Activated T-cell treated with anti-CD3 and anti-CD28 coated beads, Interleukin-2, amount 50 U/mL, for 48 hours (primary cell): ENCODE measurements at places on chromosomes 4 and X.

GRCh38 chr4:173217727-173218126, 49.1 kb downstream of the GALNT7 start:
- DNase-seq: no peak

- DNase-seq: no peak
Measured at GRCh38 chrX:69278031-69278687, 112.9 kb upstream of the PJA1 start.

GRCh38 chr4:30718641-30719453, 1.3 kb upstream of the PCDH7 start:
- DNase-seq: no peak

DNA sequence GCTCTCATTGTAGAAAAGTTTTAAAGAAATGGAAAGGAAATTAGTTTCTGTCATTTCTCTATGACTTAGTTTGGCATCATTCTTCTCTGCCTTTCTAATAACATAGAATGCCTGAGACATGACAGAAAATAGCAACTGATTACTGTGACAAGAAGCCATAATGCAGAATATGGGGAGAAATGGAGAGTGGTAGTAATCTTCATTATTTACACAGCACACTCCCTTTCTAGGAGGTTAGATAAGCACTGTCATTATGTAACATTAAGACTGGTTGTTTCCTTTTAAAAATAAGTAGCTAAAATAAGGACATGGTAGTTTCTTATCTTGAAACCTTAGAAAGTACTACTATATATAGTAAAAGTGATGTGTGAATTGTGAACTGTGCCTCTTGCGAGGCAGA, 1227.9 kb upstream of the PABPC4L start:
- no peak for DNase-seq

DNA sequence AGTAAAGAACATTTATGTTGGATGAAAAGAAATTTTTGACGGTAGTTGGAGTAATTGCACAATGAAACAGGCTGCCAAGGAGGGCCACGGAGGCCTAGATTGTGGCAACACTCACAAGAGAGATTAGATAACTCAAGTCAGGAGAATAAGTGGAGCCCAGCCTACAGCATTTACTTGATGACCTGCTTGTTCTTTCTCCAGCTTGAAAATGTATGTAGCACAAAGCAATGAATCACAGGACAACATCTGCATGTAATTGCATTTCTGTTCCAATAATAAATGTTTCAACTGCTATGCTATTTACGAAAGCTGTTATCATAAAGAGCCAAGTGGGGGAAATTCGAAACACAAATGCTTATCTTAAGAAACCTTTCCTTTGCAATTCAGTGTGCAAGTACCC, 221.2 kb upstream of the MID1 start:
- no peak for DNase-seq

DNA sequence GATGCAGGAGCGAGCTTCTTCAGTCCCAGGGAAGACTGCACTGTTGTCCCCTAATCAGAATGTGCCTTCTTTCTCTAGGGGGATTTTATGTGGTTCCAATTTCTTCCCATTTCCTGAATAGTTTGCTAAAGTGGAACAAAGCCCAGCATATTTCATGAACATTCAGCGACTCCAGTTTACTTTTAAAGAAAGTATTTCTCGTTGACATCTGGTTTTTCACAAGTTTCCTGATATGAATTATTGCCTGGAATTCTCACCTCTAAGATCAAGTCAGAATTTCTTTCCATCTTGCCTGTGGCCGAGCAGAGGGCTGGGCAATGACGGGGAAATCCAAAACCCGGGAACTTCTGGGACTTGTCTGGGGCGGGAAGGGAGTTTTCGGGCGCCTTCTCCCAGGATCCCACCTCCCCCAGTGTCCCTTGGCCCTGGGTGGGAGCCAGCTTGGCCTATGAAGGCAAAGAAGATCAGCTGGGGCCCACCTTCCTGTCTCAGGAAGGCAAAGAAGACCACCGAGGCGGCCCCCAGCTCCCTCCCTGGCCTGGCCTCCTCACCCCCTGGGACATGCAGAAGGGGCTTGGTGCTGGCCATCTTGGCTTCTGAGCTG, 15.4 kb downstream of the SORCS2 start:
- DNase-seq: no peak

- DNase-seq: no peak
Measured at GRCh38 chrX:9555354-9555753, 90.5 kb downstream of the TBL1X start.

- DNase-seq: no peak
Measured at GRCh38 chrX:105297041-105297440, 76.5 kb upstream of the TEX13A start.

DNA sequence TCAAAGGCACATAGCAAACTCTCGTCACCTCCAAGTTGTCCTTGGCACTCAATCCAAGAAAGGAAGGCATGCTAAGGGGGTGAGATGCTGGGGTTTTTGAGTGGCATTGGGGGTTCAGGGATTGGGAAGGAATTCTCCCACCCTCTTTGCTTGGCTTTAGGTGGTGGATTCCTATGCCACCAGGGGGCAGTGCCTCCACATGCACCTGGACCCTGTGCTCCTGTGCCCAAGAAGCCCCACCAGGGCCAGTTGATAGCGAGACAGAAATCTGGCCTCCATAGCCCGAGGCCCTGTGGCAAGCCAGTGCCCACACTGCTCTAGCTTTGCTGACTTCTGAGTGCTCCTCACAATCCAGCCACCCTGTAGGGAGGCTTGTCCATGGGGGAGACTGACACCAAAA, 2.0 kb upstream of the FATE1 start:
- peak; percentile 43 for DNase-seq

GRCh38 chr4:123741906-123742305, 345.3 kb downstream of the SPRY1 start:
- no peak for DNase-seq

- DNase-seq: no peak
Measured at GRCh38 chrX:47093248-47093647, 15.0 kb downstream of the RGN start.

GRCh38 chr4:110049951-110050925, 137.6 kb downstream of the EGF start:
- DNase-seq: peak; percentile 59

DNA sequence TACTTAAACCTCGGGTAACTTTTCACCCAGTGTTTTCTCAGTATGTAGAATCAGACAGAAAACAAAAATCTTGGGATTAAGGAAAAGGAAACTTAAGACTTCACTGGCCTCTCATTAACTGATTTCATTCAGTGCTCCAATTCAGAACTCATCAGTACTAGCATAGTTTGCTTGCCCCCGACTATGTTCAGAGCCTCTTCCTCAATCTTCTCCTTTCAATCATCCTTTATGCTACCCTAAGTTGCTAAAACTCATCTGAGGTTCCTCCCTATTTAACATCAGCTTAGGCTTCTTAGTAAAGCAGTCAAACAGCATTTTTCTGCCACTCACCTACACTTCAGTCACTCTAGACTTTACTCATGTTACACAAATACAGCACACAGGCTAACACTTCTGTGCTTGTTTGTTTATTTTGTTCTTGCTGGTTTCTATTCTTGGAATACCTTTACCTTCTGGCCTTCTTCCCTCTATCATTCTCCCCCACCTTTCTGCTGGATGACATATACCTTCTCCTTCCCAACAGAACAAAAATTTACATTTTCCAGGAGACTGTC, 163.0 kb upstream of the TLL1 start:
- DNase-seq: no peak

DNA sequence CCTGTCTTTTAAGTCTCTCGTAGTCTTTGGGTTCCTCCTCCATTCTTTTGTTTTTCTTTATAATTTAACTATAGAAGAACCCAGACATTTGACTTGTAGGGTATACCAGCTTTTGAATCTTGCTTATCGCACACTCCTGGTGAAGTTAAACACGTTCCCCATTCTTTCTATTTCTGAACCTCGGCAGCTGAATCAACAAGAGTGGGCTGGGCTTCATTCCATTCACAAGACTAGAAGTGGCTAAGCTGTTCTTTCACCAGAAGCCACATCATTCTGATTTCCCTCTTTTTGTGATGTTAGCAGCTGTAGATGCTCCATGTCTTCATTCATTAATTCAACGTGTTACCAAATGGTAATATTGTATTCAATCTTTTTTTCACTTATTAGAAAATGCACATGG, 167.9 kb downstream of the CORIN start:
- no peak for DNase-seq

DNA sequence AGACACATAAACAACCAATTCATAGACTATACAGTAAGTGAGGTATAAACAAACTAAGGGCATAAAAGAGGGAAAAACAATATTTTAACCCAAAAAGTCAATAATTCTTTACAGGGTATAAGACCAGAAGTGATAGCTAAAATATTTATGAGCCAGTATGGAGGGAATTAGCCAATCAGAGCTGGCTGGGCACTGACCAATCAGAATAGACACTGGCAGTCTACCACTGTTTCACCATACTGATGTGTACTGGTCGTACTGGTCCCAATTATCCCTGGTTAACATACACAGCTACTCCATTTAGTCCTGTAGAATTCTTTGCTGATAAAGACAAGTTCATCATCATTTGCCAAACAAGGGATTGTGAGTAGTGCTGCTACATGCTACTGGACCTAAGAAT, 9.8 kb upstream of the SLC9B1 start:
- no peak for DNase-seq

- DNase-seq: no peak
Measured at GRCh38 chrX:48477960-48478755, 2.2 kb downstream of the FTSJ1 start.

- DNase-seq: no peak
Measured at GRCh38 chr4:182881914-182882313, 35.3 kb downstream of the DCTD start.

DNA sequence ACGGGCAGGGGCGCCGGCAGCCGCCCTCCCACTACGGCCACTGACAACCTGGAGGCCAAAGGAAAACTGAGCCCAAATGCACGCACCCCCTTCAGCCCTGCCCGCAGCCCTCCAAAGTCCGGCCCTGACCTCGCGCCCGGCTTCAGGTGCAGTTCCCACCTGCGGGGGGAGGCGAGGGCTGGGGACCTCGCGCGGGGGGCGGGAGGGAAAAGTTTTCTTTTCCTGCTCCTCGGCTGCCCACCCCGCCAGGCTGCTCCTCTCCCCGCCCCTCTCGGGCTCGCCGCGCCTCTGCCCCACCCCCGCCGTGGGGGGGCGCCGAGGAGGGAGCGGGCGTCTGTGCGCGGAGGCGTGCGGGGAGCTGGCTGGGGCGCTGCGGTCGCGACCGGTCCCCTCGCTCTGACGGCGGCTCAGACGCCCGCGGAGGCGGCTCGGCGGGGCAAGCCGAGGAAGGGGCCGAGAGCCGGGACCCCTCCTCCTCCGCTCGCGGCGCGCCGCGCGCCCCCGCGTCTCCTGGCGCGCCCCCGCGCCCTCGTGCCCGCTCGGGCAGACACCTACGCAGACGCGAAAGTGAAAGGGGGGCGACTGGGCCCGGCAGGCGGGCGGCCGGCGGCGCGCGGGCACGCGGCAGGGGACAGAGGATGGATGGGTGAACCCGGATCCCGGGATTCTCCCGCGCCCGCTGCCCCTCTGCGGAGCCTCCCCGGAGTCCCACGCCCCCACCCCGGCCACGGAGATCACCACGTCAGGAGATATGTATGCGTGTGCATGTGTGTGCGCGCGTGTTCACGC, 3.1 kb upstream of the NR3C2 start:
- peak; percentile 74 for DNase-seq

DNA sequence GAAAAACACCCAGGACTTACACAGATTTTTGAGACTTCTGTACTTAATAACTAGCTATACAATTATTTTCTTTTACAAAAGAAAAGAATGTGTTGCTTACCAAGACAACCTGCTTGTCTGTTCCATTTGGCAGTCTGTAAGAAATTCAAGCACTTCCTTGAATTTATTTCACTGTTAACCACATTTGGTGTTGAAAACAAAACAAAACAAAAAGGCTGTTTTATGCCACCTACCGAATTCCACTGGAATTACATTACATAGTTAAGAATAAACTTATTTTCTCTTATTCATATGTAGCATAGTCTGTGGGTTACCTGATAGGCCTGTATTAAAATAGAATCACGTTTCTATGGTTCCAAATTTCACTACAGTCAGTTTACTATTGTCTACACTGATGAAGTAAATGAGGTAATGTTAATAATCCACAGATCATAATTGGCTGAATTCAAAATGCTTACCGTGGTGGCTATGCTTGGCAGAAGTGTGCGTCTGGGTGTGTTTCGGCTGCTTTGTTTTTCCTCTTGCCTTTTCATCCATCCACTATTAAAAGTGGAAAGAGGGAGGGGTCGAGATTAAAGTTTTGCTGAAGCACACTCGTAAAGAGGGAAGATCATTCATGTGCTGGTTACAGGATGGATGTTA, at the start of gene TLR1:
Gene TLR1, minus strand, starts transcription at position 138 of the 642 bp plus-strand sequence. CDS start 5,960 bp downstream, outside the sequence.
- no peak for DNase-seq

DNA sequence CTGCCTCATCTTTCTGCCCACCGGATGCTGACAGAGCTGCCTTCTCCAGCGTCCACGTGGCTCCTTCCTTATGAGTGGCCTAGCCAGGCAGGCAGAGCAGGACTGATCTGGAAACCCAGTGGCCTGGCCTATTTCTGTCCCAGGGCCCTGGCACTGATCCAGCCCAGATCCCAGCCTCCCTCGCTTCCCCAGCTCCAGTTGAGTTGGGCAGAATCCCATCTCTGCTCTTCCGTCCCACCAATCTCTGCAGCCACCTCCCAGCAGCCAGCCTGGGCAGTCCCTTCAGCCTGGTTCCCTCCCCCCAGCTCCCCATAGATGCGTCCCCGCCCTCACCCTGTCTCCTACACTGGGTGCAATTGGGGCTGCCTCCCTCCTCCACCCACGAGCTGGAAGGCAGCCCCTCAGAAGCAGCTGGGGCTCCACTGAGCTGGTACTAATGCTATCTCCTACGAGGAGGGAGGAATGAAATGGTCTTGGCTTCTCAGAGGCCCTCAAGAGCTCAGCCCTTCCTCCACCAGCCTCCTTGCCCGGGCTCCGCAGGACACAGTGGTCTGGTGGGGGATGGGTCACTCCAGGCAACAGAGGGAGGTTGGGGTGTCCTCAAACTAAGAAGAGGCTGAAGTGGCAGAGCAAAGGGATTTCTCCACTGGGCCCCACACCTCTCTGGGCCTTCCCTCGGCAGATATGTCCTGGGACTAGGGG, 94.2 kb downstream of the PJA1 start:
- no peak for DNase-seq

- DNase-seq: no peak
Measured at GRCh38 chr4:116627545-116627944, 457.8 kb downstream of the TRAM1L1 start.

- no peak for DNase-seq
Measured at GRCh38 chr4:17018013-17018412, 119.6 kb upstream of the LDB2 start.

DNA sequence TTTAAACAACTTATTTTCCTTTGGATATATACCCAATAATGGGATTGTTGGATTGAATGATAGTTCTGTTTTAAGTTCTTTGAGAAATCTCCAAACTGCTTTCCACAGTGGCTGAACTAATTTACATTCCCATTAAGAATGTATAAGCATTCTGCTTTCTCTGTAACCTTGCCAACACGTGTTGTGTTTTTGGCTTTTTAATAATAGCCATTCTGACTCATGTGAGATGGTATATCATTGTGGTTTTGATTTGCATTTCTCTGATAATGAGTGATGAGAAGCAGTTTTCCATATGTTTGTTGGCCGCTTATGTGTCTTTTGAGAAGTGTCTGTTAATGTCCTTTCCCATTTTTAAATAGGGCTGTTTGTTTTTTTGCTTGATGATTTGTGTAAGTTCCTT, 155.6 kb upstream of the PITX2 start:
- DNase-seq: no peak
